ENCODE measurements at places on chromosomes 4 and X. TPM values are rescaled to one million over a fixed set of nuclear protein-coding genes. Genes with fewer than 3 reads are reported as not detected.

DNA sequence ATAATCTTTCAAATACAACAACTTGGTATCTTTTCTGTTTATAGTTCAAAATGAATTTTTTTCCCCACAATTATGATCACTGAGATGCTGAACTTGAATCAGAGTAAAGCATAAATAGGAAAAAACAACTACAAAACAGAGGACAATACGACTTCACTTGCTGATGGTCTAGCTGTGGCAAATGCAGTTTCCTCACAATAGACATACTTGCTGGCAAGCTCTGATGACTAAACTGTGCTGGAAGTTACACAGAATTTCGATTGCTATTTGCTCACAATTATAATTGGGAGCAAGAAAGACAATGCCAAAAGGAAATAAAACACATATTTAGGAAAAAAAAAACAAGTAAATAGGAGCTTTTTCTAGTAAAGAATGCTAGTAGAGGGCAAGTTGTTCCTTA lies 14.7 kb downstream of the VEGFC start:
- peak; percentile 79 for DNase-seq
- peak overlapping the region; percentile 57 for H3K27ac ChIP-seq
- peaks cover 12% of the 10 kb centered on the region for H3K4me1 ChIP-seq
- H3K4me3 ChIP-seq, result no peak overlapping the region
- no peaks in the 10 kb centered on the region for H3K36me3 ChIP-seq
- no peaks in the 10 kb centered on the region for H3K27me3 ChIP-seq

- H3K4me3 ChIP-seq, result no peak overlapping the region
- no peak for DNase-seq
- peaks cover 23% of the 10 kb centered on the region for H3K36me3 ChIP-seq
These were observed 80.6 kb upstream of the CBR4 start for GRCh38 chr4:169090484-169091215.

DNA sequence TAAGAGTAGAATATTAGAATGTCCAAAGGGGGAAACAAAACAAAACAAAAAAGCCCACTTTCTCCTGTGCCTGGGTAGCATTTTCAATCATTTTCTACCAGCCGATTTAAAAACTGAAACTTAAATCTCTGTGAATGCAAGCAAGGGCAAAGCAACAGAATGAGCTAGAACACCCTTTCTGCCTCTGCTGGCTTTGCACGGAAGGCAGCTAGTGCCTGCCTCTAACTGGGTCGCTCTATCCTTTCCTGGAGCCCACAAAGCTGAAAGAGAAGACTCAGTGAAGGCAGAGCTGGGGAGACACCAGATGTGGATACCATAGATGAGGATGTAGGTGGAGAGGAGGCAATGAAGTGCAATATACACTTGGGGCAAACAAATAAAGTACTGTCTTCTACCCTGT lies 248.9 kb upstream of the TTC29 start:
- no peak overlapping the region for H3K4me3 ChIP-seq
- DNase-seq, result no peak
- H3K27ac ChIP-seq, result 0 out of 2 replicates have a peak overlapping the region, but pooled peaks have one; percentile 26
- peaks cover 11% of the 10 kb centered on the region for H3K4me1 ChIP-seq
- no peaks in the 10 kb centered on the region for H3K27me3 ChIP-seq

PABPC5 gene
- polyA plus RNA-seq, result 0.63 TPM

GRCh38 chr4:163070023-163070422 lies 96.7 kb downstream of the NAF1 start:
- H3K4me1 ChIP-seq, result no peaks in the 10 kb centered on the region
- H3K36me3 ChIP-seq, result no peaks in the 10 kb centered on the region
- H3K4me3 ChIP-seq, result no peak overlapping the region
- no peaks in the 10 kb centered on the region for H3K27me3 ChIP-seq
- no peak for DNase-seq
- no peak overlapping the region for H3K27ac ChIP-seq

SPANXN4 gene
- polyA plus RNA-seq, result not detected

- no peak for DNase-seq
- no peak overlapping the region for H3K4me3 ChIP-seq
- no peaks in the 10 kb centered on the region for H3K27me3 ChIP-seq
- peaks cover 6% of the 10 kb centered on the region for H3K36me3 ChIP-seq
- H3K27ac ChIP-seq, result no peak overlapping the region
These were observed 181.1 kb downstream of the EVC2 start for GRCh38 chr4:5527211-5527610.

DNA sequence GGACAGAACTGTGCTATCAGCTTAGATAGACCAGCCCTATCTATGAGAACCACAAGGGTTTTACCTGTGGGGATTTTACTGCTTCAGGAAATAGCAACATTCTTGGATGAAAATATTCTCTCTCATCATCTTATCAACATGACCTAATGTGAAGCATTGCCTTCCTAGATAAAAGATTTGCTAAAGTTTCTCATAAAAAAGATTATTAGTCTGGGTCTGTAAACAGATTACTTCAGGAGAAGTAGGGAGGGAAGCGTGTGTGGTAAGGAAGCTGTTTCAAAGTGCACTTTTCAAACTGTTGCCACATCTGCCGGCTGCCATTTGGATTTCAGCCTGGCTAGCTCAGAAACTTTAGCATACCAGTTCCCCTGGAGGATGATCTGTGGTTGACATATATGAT lies at the start of gene NOX1:
TSS of gene NOX1 (minus strand) at position 35 of the 400 bp plus-strand sequence. CDS start 220 bp downstream, outside the sequence.
- peaks cover 2% of the 10 kb centered on the region for H3K4me1 ChIP-seq
- H3K4me3 ChIP-seq, result no peak within 1 kb of the TSS
- peak; percentile 13 for DNase-seq

GRCh38 chr4:167003326-167003725 lies 231.0 kb downstream of the SPOCK3 start:
- DNase-seq, result no peak
- no peak overlapping the region for H3K27ac ChIP-seq
- no peaks in the 10 kb centered on the region for H3K36me3 ChIP-seq
- H3K4me1 ChIP-seq, result no peaks in the 10 kb centered on the region

DNA sequence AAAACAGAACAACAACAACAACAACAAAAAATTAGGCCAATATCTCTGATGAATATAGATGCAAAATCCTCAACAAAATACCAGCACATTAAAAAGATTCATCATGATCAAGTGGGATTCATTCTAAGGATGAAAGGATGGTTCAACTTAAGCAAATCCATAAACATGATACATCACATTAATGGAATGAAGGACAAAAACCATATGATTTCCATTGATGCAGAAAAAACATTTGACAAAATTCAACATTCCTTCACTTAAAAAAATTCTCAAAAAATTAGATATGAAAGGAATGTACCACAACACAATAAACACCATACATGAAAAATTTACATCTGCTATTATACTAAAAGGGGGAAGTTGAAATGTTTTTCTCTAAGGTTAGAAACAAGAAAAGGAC lies 103.3 kb downstream of the IL15 start:
- no peak overlapping the region for H3K4me3 ChIP-seq
- H3K27me3 ChIP-seq, result no peaks in the 10 kb centered on the region
- H3K4me1 ChIP-seq, result no peaks in the 10 kb centered on the region
- H3K36me3 ChIP-seq, result no peaks in the 10 kb centered on the region
- no peak overlapping the region for H3K27ac ChIP-seq
- DNase-seq, result no peak

HAUS7 gene
- polyA plus RNA-seq, result 25.9 TPM

- DNase-seq, result no peak
- H3K27ac ChIP-seq, result no peak overlapping the region
- H3K36me3 ChIP-seq, result no peaks in the 10 kb centered on the region
- peaks cover 6% of the 10 kb centered on the region for H3K27me3 ChIP-seq
These were observed 90.0 kb upstream of the GATB start for GRCh38 chr4:151850791-151851213.

GRCh38 chr4:147782087-147782781 lies 50.3 kb downstream of the ARHGAP10 start:
- DNase-seq, result peak; percentile 70
- peaks cover 16% of the 10 kb centered on the region for H3K4me1 ChIP-seq
- no peak overlapping the region for H3K4me3 ChIP-seq
- H3K27me3 ChIP-seq, result no peaks in the 10 kb centered on the region
- no peaks in the 10 kb centered on the region for H3K36me3 ChIP-seq

DNA sequence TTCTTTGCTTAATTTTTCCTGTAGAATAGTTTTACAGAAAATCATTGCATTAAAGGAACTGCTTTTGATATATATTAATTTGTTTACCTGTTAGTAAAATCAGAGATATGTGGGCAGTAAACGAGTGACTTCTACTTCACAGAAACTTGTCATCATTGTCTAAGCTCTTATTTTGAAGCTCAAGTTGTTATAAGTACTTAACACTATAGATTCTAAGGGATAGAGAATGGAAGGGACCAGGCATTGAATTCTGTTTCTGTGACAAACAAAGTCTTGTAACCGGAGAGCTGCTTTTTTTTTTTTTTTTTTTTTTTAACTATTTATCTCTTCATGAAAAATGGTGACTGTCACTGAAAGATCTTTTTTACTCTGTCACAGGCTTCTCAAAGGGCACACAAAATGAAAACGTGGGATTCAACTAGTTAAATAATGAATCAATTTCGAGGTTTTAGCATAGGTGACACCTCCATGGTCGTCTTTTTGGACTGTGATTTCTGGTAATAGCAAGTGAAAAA lies 14.4 kb downstream of the STK26 start:
- H3K36me3 ChIP-seq, result no peaks in the 10 kb centered on the region
- peaks cover 1% of the 10 kb centered on the region for H3K27me3 ChIP-seq
- no peak for DNase-seq
- H3K4me1 ChIP-seq, result no peaks in the 10 kb centered on the region
- no peak overlapping the region for H3K4me3 ChIP-seq

DNA sequence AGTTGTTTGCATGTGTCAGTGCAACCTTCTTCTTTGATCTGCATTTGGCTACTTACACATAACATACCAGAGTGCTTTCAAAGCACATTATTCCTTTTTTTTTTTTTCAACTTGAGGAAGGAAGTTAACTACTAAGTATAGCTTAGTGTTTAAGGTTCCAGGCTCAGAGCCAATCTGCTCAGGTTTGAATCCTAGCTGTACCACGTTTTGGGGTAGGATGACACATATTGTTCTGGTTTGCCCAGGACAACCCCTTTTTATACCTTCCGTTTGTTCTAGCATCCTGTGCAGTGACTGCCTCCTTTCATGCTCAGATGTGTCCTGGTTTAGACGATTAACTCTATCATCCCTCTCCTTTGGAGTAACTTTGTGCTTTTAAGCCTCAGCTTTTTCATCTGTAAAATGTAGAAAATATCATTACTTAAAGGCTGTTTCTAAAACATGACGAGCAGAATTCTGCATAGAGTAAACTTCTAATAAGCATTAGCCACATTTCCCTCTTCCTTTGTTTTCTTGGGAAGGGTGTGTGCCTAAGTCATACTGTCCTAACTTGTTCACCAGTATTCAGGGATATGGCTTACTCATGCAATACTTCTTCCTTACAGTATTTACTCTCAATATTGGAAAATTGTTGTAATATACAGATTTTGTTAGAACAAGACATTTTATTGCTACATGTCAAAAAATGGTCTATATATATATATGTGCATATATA lies 281.3 kb downstream of the C4orf33 start:
- H3K27ac ChIP-seq, result no peak overlapping the region
- no peak overlapping the region for H3K4me3 ChIP-seq
- DNase-seq, result no peak
- H3K27me3 ChIP-seq, result no peaks in the 10 kb centered on the region

DNA sequence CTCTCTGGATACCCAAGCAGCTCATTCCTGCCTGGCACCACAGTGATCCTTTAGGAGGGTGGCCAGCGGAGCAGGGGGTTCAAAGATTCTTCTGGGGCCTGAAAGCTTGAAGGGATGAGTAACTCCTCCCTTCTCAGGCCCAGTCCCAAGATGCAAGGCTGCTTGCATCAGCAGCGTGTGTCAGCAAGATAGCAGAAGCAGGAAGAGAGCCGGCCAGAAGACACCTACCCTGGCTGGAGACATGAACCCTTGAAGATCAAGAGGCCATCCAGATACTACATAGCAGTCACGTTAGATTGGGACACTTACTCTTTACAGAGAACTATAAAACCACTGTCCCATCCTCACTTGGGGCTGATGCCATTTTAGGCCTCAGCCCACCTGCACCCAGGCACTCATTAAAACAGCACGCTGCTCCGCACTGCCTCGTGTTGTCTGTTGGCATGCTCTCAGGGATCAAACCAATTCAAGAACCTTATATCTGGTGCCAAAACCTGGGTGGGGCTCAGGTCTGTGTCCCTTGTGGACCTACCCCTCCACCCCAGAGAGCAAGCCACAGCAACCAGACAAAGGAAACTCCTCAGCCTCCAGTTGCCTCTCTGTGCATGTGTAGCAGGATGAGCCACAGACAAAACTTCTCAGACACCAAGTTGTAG lies 6.5 kb downstream of the UGT2B17 start:
- no peak for DNase-seq
- no peaks in the 10 kb centered on the region for H3K4me1 ChIP-seq
- no peak overlapping the region for H3K27ac ChIP-seq
- no peak overlapping the region for H3K4me3 ChIP-seq

DNA sequence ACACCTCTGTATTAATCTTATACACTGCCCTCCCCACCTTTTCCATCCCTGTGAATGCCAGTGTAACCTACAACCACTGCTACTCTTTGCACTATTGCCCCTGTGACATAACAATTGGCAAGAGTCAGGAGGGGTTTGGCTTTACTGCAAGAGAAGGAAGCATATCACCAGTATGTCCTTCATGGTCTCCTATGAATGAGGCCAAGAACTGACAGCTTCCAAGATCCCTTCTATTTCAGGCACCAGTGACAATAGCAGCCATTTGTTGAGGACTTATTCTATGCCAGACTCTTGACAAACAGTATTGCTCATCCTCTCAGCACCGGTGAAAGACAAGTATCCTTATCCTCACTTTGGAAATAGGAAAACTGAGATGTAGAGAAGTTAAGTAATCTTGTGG lies 363.9 kb downstream of the MID1IP1 start:
- no peak for DNase-seq
- H3K4me1 ChIP-seq, result no peaks in the 10 kb centered on the region
- no peaks in the 10 kb centered on the region for H3K36me3 ChIP-seq
- no peak overlapping the region for H3K4me3 ChIP-seq
- no peak overlapping the region for H3K27ac ChIP-seq
- H3K27me3 ChIP-seq, result peaks cover 22% of the 10 kb centered on the region

GRCh38 chr4:17033768-17034181 lies 135.3 kb upstream of the LDB2 start:
- H3K4me1 ChIP-seq, result peaks cover 14% of the 10 kb centered on the region
- no peak overlapping the region for H3K27ac ChIP-seq
- H3K27me3 ChIP-seq, result no peaks in the 10 kb centered on the region
- H3K4me3 ChIP-seq, result no peak overlapping the region
- peak; percentile 18 for DNase-seq

FAAH2 gene
- not detected for polyA plus RNA-seq

- H3K27ac ChIP-seq, result no peak overlapping the region
- H3K4me1 ChIP-seq, result no peaks in the 10 kb centered on the region
- no peak for DNase-seq
- no peak overlapping the region for H3K4me3 ChIP-seq
- H3K27me3 ChIP-seq, result no peaks in the 10 kb centered on the region
These were observed 254.6 kb downstream of the CHIC1 start for GRCh38 chrX:73817393-73818199.

CFAP99 gene
- polyA plus RNA-seq, result not detected

- H3K36me3 ChIP-seq, result no peaks in the 10 kb centered on the region
- no peaks in the 10 kb centered on the region for H3K4me1 ChIP-seq
- no peak for DNase-seq
- H3K27ac ChIP-seq, result no peak overlapping the region
- no peak overlapping the region for H3K4me3 ChIP-seq
These were observed 26.5 kb downstream of the MSL3 start for GRCh38 chrX:11784543-11784942.

VSIG1 gene
- polyA plus RNA-seq, result not detected
